ENCODE measurements at places on chromosomes 11 and 22.

- DNase-seq: no peak
These were observed 955.7 kb downstream of the DLG2 start for GRCh38 chr11:84671325-84671999.

- no peak for DNase-seq
These were observed 1060.5 kb downstream of the DLG2 start for GRCh38 chr11:84566671-84567070.

- no peak for DNase-seq
These were observed 156.9 kb upstream of the SNX19 start for GRCh38 chr11:131073167-131073566.

GRCh38 chr22:19879992-19880785 is 25.5 kb upstream of the GNB1L start:
- no peak for DNase-seq

DNA sequence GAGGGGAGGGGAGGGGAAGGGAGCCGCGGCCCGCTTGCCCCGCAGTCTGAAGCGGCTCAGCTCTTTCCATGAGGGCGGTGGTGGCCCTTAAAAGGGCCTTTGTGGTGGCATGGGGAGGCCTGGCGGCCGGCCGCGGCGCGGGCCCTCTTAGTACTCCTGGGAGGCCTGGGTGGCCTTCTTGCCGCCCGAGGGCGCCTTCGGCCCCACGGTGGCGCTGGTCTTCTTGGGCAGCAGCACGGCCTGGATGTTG is 6.9 kb downstream of the DPAGT1 start:
- DNase-seq: peak; percentile 85

GRCh38 chr11:123203471-123203870 is 8.4 kb upstream of the CLMP start:
- DNase-seq: no peak

- no peak for DNase-seq
These were observed 41.3 kb upstream of the ETS1 start for GRCh38 chr11:128628686-128629085.

DNA sequence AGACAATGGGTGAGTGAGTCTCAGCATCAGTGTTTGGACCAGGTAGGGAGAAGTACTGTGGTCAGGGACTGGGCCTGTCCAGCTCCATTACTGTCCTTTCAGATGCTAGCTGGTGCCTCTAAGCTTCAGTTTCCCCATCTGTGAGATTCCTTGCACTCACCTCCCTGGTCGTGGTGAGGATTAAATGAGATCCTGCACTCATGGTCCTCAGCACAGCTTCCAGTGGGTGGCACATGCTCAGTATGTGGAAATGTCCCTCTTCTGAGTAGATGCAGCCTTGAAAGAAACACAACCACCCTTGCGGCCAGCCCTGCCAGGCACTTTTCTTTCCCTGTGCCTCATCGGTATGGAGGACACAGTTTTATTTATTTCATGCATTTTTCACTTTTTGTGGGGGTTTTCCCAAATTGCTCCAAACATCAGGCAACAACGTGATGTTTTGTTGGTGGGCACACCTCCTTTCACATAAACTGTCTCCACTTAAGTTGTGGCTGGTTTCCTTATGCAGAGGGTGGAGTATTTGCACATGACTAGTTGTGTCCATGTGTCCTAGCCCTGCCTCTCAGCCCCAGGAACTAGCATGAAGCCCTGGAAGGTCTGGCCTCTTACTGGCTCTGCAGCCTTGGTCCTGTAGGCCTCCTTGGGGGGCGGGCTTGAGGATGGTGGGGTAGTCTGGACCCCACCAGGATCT is 1.1 kb downstream of the LZTR1 start:
- no peak for DNase-seq

- no peak for DNase-seq
These were observed 39.4 kb downstream of the SHANK2 start for GRCh38 chr11:71212871-71213559.

DNA sequence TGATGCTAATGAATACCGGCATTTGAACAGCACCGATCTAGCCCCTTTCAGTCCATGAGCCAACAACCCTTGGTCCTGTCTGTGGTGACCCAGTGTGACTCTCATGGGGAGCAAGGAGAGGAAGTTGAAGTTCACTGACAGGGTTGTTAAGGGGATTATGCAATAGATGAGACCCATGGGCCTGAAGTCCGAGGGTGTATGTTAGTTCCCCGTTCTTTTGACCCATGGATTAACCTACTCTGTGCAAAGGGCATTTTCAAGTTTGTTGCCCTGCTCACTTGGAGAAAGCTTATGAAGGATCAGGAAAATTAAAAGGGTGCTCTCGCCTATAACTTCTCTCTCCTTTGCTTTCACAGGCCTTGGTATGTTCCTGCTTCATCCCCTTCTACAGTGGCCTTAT is 4.9 kb downstream of the PNPLA3 start:
- DNase-seq: no peak

DNA sequence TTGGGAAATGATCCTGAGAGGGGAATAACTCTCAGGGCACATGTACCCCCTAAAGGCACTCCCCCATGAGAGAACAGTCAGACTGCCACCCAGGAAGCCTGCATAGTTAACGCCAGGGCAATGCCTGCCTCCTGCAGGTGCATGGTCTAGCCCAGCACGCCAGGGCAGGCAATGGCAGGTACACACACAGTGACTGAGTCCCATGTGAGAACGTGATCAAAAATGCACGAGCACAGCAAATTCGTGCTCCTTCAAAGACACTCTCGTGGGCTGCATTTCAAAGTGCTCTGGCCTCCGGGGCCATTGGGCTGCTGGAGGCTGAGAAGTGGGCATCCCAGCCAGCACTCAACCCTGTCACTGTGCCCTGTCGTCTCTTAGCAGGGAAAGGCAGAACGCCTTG is 79.7 kb downstream of the SHANK2 start:
- DNase-seq: no peak

- DNase-seq: no peak
These were observed 139.3 kb downstream of the CADM1 start for GRCh38 chr11:115364896-115365295.

- no peak for DNase-seq
These were observed 401.3 kb upstream of the FAT3 start for GRCh38 chr11:91823252-91823830.

- DNase-seq: no peak
These were observed 5.3 kb upstream of the NHERF4 start for GRCh38 chr11:119179983-119180382.

GRCh38 chr11:66100272-66101065 is 30.4 kb downstream of the PACS1 start:
- no peak for DNase-seq

DNA sequence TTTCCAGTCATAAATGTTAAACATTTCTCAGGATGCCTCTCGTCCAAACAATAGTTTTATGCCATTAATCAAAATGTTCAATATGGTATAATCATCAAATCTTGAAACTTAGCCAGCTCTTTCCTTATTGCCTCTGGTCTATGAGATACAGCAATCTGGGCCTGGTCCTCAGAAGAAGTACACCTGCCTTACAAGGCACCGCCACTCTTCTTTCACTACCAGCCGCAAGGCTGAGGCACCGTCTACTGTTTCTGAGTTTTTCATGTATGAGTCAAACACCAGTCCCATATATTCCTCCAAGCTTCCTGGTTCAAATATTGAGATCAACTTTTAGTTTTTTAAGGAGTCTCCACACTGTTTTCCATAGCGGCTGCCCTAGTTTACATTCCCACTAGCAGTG is 600.6 kb upstream of the FAT3 start:
- DNase-seq: no peak

DNA sequence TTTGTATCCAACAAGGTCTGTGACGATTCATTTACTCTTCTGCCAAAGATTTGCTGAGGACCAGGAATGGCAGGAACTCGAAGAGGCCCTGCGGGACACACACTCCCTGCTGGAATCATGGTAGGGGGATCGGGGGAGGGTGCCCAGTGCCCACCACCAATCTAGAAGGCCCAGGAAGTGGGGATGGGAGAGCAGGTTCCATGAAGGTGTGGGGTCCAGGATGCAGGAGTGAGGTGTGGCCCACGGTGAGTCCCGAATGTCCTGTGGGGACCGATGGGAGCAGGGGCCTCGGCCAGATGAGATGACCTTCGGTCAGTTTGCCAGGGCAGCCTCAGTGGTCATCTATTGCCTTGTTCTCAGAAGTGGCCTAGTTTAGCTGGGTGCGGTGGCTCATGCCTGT is 492.7 kb downstream of the BRD1 start:
- DNase-seq: no peak

GRCh38 chr22:23418159-23418788 is 161.8 kb downstream of the IGLL1 start:
- DNase-seq: no peak

GRCh38 chr11:130314184-130314749 is 450 bp downstream of the ZBTB44 start:
- no peak for DNase-seq

DNA sequence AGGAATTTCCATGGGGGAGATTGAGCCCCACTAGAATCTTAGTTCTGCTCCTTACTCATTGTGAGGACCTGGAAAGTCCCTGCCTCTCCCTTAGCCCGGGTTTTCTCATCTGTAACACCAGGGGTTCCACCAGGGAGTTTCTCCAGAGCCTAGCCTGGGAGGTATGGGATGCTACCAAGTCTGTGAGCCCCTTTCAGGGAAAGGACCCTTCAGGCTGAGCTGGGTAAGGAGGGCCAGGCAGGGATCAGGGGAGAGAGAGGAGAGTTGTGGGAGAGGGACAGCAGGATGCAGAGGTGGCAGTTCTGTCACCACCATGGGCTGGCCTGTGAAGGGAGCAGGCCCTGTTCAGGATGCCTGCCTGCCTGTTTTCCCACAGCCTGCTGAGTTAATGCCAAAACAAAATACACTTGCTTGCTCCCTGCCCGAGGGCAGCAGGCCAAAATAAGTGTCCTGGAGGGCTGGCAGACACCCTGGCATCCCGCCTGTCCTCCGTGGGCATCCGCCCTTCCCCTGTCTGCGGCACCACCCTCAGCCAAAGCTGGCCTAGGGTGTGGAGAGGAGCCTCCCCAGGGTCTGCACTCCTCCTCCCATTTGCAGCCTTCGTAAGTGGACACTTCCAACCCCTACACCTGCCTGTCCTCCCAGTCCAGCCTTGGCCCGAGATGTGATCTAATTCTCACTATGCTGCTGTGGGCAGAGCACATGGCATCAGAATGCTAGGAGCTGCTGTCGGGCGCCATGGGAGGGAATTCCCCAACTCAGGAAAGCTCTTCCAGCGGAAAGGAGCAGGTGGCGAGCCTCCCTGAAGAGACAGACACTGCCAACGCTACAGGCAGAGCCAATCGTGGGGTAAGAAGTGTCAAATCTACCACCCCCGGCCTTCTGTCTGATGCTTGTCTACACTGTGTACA is 5.9 kb upstream of the FCHSD2 start:
- no peak for DNase-seq

DNA sequence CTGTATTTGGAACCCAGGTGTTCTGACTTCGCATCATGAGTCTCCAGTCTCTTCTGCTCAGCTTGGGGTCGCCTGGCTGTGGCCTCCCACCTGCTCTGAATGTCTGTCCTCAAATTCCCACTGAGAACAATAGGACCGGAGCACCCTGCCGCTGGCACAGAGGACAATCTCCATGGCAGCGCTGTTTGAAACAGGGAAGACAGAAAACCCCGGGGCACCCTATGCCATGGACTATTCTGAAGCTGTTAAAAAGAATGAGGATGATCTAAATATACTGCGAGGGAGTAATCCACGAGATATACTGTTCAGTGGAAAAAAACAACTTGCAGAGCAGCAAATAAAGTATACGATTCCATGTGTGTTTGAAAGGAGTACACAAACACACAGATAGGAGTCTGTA is 415.6 kb upstream of the NARS2 start:
- DNase-seq: no peak

DNA sequence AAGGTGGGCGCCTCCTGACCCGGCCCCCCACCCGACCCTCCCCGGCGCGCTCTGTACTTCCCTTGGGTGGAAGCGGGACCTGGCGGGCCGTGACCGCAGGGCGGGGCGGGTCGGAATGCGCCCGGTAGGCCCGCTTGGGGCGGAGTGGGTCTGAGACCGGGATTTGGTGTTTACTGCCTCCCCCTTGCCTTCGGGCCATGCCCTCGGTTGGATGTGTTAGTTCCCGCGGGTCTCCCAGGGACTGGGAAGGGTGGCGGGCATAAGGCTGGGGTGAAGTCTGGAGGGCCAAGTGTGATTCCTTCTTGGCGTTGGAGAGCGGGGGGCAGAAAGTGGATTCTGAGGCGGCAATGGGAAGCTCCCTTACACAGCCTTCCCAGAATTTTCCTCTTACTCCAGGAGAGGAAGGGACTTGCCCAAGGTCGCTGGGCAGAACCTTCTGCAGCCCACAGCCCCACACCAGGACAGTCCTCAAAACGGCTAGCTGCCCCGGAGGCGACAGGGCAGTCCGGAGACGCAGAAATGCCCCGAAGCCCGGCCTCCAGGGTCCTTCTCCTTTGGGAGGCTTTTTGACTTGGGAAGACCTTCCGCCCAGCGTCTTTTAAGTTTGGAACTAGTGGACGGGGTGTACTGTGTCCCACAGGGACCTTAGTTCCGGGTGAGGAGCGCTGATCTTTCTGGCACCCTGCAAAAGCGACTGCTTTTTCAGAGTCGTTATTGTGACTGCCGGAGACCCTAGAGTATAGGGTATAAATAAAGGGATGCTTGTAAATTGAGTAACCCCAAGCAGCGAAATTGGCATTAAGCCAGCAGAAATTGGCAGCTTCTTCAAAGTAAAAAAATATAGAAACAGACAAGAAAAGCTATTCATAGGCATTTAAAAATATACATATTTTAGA is 647 bp downstream of the SWAP70 start:
- DNase-seq: peak; percentile 36

DNA sequence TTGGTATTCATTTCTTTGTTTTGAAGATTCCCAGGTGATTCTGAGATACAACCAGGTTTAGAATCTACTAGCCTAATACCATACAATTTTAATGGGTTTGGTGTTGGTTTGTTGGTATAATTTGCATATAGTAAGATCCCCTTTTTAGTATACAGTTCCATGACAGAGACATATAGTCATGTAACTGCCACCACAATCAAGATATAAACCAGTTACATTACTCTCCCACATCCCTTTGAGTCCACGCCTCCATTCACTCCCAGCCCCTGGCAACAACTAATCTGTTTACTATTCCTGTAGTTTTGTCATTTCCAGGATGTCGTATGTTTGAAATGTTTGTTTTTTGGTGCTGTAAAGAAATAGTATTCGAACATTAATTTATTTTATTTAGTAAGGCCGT is 4.3 kb downstream of the ASRGL1 start:
- no peak for DNase-seq

DNA sequence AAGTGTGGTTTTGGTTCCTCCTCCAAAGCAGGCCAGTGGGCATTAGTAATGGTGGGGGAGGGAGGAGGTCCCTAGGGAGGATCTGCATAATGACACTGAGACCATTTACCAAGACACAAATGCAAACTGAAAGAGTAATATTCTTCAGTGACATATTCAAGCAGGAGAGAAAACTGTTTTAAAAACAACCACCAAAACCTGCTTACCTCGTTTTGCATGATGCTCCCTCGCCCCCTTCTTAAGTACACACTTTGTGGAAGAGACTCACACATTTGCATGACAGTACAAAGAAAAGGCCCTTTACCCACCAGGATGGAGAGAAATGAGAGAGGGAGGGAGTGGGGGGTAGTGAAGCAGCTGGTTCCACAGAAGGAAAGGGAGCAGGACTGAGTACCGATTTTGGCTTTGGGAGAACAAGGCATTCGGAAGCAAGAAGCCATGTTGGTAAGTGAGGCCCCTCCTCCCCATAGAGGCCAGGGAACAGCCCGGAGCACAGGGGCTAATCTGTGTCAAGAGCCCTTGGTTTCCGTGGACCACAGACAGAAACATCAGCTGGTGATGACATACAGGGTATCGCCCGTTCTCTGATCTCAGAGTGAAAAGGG is 13.0 kb upstream of the OPCML start:
- no peak for DNase-seq

Data from bone marrow (tissue), 2 donors.